ENCODE measurements at places on chromosomes 5 and 9.
A peak's percentile ranks its signal among the peaks of the same experiment; 100 is the strongest.

DNA sequence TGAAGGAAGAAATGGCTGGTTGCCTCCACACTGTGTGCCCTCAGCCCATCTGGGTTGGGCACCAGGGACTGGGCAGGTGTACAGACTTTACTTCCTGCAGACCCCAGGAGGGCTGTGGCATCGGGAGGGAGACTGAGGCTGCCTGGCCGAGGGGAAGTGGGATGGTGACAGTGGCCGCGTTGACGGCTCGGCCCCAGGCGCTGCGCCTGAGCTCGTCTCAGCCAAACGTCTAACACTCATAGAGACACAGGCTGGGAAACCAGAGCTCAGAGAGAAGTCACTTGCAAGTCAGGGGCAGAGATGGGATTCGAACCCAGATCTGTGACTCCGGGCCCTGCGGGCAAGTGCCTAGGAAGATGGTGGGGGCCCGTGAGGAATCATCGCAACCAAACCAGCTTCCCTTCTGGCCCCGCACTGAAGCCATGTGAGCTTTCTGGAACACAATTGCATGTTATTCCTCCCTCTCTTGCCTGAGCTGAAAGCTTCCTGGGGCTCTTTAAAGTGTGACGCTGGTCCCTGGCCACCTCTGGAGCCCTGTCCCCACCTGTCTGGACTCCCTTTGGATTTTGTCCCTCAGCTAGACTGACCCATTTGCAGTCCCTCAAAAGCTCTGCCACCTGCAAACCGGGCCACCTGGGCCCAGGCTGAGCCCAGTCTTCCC lies 53.1 kb upstream of the FUBP3 start:
- DNase-seq, result no peak

DNA sequence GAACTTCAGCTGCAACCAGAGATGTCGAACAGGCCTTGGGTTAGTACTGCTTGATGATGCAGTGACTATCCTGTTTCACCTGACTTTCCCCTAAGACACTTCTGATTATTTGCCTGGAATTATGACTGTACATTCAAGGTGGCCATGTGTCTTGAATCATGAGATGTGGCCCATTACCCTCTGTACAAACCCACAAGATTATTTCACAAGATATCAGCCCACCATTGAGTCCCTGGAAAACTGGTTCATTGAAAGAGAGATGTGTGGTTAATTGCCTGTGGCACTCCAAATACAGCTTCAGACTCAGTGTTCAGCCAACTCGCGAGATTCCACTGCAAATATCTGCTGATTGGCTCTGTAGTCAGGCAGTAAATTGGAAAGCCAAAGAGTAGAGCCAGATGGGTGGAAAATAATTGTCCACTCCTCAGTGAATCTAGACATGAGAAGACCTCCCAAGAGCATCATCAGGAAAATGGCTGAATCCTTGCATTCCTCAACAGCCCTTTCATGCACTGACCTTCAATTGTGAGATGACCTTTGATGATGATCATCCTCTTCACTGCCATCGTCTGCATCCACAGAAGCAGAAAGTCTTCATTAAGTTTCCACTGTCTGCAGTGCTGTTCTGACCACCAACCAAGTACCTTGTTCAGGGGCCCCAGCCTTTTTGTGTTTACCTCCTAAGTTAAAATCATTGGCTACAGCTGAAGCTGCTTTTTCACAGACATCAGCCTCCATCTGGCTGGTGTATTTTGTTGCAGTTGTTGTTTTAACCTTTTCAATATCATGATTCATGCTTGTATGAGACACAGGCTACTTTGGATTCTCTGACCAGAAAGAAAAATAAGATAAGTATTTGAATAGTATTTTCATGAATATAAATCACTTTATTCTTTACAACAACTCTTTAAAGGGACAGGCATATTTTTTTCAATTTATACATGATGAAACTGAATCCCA lies 75.2 kb downstream of the ESM1 start:
- DNase-seq, result peak; percentile 65

DNA sequence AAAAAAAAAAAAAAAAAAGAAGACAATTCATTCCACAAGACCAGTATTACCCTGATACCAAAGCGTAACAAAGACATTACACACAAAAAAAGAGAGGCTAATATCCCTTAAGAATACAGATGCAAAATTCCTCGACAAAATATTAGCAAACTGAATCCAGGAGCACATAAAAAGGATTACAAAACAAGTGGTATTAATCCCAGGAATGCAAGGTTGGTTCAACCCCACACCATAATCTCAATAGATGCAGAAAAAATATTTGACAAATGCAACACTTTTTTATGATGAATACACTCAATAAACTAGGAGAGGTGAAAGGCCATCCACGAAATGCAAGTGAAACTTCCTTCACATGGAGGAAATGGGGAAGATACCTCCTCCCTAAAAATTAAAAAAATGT lies 80.1 kb upstream of the TLR4 start:
- DNase-seq, result no peak

- DNase-seq, result peak; percentile 9
Measured at GRCh38 chr9:6184749-6185645, 30.6 kb upstream of the IL33 start.

DNA sequence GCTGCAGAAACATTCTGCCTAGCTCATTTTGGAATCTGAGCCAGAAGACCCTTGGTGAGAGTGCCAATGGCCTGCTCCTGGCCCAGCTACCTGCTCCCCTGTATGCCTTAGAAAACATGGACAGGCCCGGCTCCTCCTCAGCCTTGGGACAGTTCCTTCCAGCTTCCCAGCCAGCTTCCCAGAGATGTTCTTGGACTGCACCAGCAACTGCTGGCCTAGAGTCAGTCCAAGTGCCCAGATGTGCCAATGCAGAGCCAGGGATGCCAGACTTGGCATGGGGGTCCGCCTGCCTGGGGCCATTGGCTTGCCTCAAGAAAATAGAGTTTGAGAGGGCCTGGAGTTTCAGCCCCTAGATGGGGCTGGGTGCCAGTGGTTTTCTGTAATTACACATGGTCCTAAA lies 142.2 kb upstream of the TRIM32 start:
- no peak for DNase-seq
